ENCODE measurements at places on chromosomes 4 and X. TPM values are rescaled to one million over a fixed set of nuclear protein-coding genes. Genes with fewer than 3 reads are reported as not detected.

DMRTC1 gene
- not detected for total RNA-seq

NEXMIF gene
- not detected for total RNA-seq

EREG gene
- total RNA-seq: 5.9 TPM

WDR19 gene
- 11.6 TPM for total RNA-seq

TMEM271 gene
- not detected for total RNA-seq
